ENCODE measurements at places on chromosomes 5 and 9.

- no peak for DNase-seq
Measured at GRCh38 chr9:95085036-95085770, 232.3 kb downstream of the FANCC start.

DNA sequence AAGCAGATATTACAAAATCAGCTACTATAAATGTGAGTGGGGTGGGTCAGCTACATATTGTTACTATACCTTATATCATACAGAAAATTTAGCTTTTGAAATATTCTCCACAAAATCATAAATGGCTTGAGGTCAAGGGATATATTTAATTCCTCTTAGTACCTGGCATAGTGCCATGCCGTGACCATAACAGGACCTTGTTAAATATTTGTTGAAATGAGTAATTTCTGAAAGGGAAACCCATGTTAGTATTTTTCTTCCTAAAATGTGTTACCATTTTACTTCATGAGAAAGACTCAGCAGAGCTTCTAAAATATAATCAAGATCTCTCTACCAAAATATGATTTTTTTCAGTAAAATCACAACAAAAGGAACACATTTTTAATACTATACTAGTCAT lies 14.8 kb downstream of the ATP10B start:
- DNase-seq = no peak

DNA sequence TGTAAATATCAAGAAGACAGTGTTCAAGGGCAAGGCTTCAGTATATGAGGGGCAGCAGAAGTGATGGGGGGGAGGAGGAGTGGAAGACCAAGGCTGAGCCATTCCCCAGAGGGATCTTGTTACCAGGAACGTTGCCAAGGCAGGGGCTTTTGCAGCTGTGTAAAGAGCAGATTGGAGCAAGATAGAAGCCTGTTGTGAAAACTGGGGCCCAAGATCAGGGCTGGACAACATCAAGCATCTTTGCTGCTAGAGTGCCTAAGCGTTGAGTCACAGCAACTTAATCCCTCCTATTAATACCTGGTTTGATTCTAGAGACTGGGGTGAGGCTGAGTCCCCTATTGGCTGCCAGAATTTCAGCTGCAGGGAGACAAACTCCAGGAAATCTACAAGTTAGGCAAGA lies 18.4 kb upstream of the ERCC6L2 start:
- no peak for DNase-seq

GRCh38 chr5:103428411-103428871 lies 134.1 kb downstream of the NUDT12 start:
- DNase-seq = no peak

DNA sequence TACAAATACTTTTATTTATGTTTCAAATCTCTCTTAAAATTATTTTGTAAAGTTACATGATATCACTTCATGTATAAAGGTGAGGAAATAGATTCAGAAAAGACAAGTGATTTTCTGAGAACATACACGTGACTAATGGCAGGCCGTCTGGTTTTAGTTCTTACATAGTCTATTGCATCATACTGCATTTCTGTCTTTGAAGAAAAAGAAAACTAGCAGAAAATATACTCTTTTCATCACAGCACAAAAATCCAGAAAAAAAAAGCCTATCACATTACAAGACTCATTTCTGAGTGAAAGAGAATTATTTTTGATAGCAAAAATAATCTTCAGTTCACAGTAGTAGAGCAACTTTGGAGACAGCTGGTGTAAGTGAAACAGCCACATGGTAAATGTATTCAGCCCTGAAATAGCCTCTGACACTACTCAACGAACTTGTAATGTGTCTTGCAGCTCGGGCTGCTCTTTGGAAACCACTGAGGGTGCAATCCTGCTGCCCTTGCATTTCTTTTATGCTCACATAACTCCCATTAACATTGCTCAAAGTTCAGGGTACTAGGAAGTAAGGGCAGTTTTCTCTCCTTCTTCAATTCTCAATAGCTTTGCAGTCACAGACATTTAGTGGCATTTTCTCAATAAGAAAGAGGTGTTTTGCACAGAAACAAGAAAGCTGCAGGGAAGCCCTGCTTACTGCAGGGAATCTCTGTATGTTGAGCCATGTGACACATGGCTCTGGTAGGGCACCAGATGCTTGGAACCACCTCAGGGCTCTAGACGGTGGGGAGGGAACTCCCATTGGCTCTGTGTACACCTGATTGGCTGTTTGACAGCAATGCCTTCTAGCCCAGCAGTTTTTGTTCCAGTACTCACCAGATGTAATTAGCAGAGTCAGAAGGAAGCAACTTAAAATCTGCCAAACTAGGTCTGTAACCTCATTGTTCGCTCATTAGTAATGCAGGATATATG lies 845.3 kb upstream of the PTPRD start:
- no peak for DNase-seq

DNA sequence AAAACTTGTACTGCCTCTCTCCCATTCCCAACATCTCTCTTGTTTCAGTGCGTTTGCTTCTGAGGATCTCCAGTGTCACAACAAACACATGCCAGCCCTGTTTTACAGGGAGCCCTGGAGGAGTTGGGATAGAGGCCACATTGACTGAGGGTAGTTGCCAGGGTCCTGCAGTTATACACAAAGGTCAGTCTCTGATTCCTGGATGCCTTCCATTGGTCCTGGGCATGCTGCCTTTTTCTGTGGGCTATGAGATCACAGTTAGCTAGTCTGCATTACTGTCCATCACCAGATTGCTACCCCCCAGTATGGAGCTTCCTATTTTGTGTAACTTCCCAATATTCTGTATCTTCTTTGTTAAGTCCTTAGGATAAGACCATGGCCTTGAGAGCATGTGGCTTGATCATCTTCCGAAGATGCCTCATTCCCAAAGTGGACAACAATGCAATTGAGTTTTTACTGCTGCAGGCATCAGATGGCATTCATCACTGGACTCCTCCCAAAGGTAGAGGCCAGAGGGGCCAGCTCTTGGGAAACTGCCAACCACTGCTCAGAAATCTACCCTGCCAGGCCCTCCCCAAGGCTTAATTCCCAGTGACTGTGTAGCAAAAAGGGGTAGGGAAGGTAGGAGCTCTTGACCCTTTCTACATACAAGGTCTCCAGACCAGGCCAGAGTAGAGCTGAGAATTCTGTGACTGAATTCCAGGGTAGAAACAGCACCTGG lies 9.5 kb downstream of the NUDT2 start:
- no peak for DNase-seq

DNA sequence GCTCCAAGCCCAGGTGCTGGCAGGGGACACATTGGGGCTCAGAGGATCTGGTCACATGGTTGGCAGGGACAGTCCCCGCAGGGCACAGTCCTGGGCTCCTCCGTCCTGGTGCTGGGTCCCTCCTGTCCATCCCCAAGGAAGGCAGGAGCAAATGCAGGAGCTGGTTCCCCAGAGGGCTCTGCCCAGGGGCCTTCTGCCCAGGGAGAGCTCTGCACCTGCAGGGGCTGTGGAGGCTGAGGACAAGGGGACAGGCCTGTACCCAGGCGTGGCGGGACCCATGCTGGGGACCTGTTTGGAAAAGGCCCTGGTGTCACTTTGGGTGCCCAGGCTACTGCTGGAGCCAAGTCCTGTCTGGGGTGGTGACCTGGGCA lies 7.2 kb downstream of the SPATA31E1 start:
- no peak for DNase-seq

DNA sequence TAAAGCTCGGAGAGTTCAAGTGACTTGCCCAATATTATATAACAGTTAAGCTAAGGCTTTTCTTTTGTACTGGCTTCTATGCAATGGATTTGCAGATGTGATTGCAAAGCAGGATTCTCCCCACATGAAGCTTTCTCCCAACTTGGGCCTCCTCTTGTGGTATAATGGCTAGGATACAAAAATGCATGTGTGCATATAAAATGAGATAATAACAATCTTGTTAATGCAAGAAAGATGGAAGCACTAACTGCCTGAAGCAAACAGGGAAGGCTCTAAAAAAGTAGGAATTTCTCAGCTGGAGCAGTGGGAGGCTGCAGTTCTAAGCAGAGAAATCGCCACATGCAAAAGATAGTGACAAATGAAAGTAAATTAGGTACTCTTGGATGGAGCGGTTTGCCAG lies 444.2 kb upstream of the RIOK2 start:
- DNase-seq = no peak

DNA sequence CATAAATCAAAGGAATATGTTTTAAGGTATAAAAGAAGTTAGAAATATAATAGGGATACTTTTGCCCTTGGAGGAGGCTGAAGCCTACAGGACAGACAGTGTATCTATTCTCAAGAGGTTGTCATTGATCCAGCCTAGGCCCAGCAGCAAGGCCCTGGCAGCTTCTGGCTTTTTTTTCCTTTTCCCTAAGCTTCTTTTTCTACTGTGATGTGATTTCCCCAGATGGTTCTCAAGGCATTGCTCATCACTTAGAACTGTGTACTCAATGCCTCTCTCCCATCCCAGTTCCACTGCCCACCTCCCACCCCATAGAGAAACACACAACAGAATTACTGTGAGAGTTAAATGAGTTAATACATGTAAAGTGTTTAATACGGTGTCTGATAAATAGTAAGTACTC lies 88.6 kb downstream of the SLC44A1 start:
- no peak for DNase-seq

GRCh38 chr5:12323637-12324229 lies 419.5 kb upstream of the CTNND2 start:
- no peak for DNase-seq

DNA sequence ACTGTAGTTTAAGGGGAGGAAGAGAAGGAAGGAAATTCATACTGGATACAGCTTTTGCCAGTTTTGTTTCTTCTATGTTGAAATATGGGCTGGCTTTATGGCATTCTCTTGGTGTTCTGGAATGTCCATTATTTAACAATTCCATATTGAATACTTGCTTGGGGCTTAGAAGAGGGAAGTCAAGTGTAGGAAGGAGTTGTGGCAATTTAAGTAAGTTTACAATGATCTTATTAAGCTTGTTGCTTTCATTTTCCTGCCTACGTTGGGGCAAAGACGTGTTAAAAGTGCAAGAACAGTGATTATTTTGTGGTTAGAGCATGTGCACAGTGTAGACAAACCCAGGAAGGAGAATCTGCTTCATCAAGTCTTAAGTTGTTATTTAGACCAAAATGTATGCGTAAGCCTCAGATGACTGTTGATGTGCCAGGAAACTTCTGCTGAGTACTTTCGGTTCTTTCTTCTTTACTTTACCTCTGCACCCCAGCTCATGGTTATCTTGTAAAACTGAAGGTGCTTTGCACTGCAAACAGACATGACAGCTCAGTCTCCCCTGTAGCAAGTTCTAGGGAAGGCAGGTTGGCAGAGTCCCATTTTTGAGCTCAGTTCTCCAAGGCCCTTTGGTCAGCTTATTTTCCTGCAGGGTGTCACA lies 75.8 kb downstream of the F2RL2 start:
- no peak for DNase-seq

DNA sequence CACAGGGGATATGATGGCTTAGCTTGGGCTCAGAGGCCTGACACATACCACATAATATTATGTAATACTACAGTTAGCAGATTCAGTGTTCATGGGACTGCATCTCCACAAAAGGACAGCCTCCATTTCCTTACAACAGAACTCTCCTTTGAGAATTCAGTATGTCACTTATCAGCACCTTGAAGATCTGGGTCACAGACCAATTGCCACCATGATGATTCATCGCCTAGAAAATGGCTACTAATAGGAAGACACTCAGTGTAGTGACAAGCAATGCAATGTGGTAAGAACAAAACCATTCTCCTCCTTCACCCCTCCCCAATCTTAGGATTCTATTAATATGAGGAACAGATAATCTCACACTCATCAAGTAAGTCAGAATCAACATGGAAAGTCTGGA lies 38.7 kb upstream of the PRLR start:
- DNase-seq = no peak

GRCh38 chr5:72453246-72453775 lies 53.9 kb downstream of the ZNF366 start:
- DNase-seq = no peak

DNA sequence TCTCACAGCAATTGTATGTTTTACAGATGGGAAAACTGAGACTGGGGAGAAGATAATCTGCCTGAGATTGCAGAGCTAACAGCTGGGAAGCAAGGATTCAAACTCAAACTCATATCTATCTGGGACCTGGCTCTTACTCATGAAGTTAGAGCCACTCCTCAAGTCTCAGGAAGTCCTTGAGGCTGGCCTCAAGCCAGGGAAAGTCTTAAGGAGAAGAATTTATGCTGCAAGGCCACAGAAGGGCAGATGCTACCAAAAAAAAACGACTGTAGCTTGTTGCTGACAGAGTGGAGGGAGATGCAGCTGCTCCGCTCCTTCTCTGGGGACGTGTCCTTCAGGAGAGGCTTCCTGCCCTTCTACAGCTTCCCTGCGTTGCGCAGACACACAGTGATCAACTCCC lies 39.8 kb downstream of the BARHL1 start:
- DNase-seq = no peak

DNA sequence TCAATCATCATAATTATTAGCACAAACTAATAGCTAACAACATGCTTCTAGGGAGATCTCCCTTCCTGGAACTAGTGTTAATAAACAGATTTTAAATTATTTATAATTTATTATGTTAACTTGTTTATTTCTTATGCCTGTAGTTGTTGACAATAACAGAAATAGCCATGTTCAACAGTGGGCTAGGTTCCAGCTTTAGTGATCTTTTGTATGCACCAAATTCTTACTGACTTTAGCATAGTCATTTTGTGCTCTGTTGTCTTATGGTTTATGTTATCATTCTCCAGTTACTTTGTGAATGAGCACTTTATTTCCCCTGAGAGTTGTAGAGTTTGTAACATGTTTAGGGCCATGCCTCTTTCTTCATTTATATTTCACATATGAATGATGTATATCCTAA lies 70.6 kb downstream of the TMEM252 start:
- no peak for DNase-seq

GRCh38 chr5:157286761-157287211 lies 20.9 kb downstream of the CYFIP2 start:
- no peak for DNase-seq

DNA sequence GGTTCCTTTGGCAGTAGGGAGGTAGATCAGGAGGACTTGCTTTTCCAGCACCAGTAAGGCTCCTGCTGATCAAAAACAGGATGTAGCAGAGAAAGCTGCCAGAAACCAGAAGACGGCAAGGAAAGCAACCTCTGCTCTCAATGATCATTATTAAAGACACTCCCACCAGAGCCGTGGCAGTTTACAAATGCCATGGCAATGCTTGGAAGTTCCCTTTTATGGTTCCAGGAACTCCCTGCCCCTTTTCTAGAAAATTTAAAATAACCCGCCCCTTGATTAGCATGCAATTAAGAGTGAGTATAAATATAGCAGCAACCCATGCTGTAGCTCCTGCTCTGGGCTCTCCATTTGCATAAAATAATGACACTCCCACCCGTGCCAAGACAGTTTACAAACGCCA lies 16.1 kb downstream of the EQTN start:
- no peak for DNase-seq

DNA sequence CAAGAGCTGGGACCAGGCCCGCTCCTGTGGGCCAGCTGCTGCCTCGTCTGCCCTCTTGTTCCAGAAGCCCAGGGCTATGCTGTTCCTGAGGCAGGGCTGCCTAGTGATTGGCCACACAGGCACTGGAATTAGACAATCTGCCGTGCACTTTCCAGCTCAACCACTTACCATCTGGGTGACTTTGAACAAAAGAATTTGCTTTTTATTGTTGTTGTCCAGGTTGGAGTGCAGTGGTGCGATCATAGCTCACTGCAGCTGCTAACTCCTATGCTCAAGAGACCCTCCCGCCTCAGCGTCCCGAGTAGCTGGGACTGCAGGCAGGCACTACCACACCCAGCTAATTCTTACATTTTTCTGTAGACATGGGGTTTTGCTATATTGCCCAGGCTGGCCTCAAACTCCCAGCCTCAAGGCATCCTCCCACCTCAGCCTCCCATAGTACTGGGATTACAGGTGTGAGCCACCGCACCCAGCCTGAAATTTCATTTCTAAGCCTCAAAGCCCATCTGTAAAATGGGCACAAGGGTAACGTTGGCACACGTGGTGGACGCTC lies 1.2 kb upstream of the NEK6 start:
- no peak for DNase-seq

All from stimulated activated CD8-positive, alpha-beta memory T cell treated with anti-CD3 and anti-CD28 coated beads, Interleukin-15, amount 100 ng/mL, for 24 hours (primary cell).